ENCODE measurements at places on chromosomes 7 and 10.

GRCh38 chr10:105973360-105973759 lies 1191.1 kb downstream of the SORCS1 start:
- no peak for DNase-seq

- no peak for DNase-seq
These were observed 641.0 kb upstream of the NRP1 start for GRCh38 chr10:33975481-33975880.

DNA sequence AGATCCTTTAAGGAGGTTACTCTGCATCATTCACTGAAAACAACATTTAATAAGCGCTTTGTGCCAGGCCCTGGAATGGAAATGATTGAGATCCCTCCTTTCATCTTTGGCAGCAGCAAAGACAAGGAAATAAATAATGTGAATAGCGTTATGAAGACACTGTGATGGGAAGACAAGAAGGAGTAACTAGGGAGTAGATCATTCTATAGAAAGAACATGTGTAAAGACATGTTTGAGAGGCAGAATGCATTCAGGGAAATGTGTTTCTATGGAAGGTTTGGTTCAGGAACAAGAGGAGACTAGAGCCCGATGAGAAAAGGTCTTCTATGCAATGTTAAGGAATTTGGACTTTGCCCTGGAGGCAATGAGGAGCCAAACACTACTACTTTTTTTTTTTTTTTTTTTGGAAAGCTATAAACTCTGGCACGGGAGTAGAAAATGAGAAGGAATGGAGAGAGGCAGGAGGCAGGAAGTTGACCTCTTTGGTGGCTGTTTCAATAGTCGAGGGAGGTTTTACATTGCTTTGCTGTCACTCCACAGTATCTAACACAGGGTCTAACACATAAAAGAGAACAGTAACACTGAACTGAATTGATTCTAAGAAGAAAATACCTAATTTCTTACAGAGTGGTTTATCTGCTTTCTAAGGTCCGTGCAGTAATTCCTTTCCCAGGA lies 44.9 kb downstream of the SMURF1 start:
- DNase-seq, result no peak

DNA sequence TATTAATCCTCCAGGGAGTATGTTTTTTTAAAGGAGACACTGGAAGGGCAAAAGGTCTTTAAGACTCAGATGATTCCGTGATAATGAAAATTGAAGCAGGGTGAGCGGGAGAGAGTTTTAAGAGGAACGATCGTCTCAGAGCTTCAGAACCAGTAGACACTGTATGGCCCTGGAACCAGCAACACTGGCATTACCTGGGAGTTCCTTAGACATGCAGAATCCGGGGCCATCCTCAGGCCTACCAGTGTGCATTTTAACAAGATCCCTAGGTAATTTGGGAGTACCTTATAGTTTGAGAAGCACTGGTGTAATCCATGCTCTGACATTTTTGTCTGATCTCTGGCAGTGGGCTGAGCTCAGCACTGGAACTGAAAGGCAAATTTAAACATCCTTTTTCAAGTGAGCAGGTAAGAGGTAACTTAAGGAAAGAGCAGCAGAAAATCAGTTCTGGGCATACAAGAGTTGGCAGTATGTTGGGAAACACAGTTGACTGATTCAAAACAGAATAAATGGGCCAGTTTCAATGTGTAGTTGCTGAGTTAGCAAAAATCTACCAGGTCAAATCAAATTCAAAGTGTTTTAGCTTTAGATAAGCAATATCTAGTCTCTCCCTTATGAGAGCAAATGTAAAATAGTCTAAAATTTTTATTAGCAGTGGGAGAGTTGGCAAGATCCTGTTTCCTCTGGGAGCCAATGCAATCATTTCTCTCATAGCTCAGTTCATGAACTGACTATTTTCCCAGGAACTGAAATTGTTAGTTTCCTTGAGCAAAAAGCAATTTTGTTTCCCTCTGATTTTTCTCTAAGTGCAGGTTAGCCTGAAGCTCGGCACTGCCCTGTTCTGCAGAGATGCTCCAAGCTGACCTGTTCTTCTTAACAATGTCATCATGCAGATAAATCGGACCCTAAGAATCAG lies 97.2 kb upstream of the ELMO1 start:
- DNase-seq, result no peak

DNA sequence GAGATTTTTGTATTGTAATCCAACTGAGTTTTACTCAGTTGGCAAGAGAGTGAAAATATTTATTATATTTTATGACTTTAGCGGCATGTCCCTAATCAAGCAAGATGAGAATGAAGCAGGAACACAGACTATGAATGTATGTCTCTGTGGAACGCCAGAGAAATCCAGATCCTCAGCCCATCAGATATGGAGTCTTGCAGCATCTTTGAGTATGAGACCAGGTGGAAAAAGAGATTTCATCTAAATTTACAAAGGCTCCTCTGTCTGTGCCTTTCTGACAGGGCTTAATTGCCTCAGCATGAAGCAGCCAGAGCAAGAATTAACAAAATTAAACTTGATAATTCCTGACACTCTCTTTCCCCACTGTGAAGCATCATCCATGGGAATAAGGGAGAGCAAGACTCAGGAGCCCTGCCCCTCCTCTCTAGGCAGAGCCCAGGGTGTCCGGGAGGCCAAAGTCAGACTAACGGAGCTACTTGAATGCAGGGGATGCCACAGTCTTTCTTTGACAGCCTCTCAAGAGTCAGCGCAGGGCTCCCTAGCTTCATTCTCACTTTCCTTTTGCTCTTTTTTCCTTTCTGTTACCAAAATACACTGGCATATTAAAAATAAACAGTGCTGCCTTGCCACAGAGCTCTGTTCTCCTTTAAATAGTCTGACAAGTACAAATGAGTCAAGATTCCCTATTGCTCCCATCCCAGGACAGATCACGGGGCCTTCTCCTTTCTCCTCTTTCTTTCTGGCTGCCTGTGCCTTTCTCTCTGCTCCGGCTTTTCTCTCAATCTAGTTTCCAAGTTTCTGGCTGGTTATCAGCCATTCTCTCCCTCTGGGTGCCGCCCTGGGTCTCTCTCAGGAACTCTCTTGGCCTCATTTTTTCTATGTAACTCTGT lies 132.2 kb upstream of the INHBA start:
- DNase-seq, result no peak

- DNase-seq, result no peak
These were observed 87.3 kb downstream of the PPP1R3A start for GRCh38 chr7:113831556-113831955.

GRCh38 chr10:23158370-23158769 lies 33.7 kb upstream of the PTF1A start:
- peak; percentile 9 for DNase-seq

DNA sequence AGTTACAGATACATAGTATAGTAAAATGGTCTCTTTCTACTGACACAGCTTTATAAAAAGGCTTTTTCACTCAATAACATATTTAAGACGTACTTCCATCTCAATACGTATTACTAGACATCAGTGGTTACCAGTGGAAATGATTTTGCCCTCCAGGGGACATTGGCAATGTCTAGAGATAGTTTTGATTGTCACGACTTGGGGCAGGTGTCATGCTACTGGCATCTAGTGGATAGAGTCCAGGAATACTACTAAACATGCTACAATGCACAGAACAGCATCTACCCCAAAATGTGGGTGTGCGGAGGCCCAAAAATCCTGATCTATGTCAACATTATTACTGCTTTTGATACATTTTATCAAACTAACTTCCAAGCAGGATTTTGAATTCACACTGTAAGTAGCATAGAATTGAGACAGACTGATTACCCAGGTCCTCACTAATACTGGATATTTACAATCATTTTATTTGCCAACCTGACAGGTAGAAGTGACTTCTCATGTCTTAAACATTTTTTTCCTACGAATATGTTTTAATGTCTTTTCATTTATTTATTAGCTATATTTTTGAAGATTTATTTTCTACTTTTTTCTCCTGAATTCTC lies 53.8 kb downstream of the HGF start:
- peak; percentile 5 for DNase-seq

DNA sequence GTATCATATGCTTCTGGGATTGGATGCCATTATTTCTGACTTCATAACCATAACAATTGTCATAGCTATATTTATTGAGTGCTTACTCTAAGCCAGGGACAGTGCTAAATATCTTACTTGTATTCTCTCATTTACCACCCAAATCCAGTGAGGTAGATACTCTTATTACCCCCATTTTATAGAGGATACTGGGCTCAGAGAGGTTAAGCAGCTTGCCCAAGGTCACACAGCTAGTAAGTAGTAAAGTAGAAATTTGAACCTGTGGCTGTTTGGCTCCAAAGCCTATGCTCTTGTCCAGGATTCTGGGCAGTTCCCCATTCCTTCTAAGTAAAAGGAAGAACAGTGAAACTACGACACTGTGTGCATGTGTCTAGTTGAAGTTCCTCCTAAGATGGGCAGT lies 56.5 kb downstream of the COL13A1 start:
- DNase-seq, result no peak

- no peak for DNase-seq
These were observed 283.0 kb upstream of the KLF6 start for GRCh38 chr10:4067931-4068561.
